Colonic mucosa (tissue), 4 donors: ENCODE measurements at places on chromosomes 4 and X. TPM values are rescaled to one million over a fixed set of nuclear protein-coding genes. Genes with fewer than 3 reads are reported as not detected.

GRCh38 chr4:182918791-182919302 is 1.7 kb upstream of the DCTD start:
- DNase-seq = no peak

GRCh38 chr4:151933122-151933827 is 172.5 kb upstream of the GATB start:
- no peak for DNase-seq

GRCh38 chrX:68754406-68754805 is 74.4 kb upstream of the EFNB1 start:
- DNase-seq = no peak

DNA sequence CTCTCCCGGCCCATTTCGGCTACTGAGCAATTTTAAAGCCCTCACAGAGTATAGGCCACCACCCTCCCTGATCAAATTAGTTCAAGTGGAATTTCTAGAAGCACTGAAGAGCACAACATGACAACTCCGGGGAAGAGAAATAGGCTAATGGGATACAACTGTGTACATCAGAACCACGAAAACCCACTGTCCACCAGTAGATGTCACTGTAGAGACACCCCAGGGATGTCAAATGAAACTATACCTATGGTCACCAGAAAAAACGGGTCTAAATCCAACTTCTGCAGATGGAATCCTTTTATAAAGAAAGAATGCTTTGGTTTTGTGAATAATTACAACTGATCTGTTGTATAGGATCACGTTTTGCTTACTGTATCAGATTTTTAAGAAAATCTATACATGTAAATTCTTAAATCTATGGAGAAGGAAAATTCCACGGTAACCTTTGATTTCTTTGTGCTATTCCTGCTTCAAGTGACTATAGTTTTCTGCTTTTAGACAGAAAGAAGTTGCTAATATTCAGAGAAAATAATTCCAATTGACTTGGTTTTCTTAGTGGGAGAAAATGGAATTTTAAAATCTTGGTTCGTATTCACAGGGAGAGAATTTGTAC is 29.5 kb upstream of the MAP3K15 start:
- DNase-seq = peak; percentile 59

DNA sequence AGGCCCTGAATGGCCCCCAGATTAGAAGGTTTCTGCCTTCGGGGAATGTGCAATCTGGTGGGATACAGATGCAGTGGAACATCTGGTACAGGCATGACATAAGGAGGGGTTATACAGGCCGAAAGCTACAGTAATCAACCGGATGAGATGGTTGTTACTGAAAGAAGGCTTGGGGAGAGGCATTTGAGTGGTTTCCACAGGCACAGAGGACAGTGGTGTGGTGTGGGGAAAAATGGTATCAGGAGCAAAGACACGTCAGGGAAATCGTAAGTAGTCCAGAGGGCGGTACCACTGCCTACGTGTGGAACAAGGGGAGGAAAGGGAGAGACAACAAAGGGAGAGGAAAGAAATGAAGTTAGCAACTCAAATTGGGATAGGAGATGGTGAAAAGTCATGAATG is 3.0 kb downstream of the PDLIM3 start:
- no peak for DNase-seq

DNA sequence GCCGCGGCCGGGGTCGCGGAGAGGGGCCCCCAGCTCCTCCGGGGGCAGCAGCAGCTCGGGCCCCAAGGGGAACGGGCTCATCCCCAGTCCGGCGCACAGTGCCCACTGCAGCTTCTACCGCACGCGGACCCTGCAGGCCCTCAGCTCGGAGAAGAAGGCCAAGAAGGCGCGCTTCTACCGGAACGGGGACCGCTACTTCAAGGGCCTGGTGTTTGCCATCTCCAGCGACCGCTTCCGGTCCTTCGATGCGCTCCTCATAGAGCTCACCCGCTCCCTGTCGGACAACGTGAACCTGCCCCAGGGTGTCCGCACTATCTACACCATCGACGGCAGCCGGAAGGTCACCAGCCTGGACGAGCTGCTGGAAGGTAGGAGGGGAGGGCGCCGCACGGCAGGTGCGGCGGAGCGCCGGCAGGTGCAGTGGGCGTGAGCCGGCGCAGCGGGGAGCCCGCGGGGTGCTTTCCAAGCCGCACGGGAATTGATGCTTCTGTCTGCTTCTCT is 886 bp downstream of the DCLK2 start:
- DNase-seq = peak; percentile 43

DNA sequence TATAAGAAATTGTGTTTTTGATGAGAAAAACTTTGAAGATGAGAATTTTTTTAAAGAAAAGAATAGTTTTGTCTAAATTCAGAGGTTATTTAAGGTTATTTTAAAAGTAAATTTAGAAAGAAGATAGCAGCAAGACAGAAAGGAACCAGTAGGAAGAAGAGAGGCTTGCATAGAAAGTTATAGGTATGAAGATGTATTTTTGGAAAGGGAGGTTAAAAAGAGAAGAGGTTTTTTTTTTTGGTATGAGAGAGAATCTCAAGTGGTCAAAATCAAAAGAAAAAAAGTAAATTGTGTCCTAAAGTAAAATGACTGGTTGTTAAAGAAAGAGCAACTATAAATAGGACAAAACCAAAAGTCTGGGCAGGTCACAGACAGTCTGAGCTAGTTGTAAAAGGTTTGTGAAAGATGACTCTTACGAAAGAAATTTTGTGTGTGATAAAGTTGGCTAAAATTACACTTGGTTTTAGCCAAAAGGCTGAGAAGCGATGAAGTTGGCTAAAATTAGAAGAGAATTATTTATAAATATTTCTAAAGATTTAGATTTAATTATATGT is 16.4 kb upstream of the EIF4E start:
- DNase-seq = no peak

Gene DRD5
- not detected for total RNA-seq
